ENCODE measurements at places on chromosomes 5 and 9. TPM values are rescaled to one million over a fixed set of nuclear protein-coding genes. Genes with fewer than 3 reads are reported as not detected.

The ENHO gene
- 53.4 TPM for total RNA-seq

The OR13C3 gene
- total RNA-seq, result not detected

The GLRA1 gene
- under 0.01 TPM for total RNA-seq

The RNF224 gene
- total RNA-seq, result not detected

The C9orf50 gene
- not detected for total RNA-seq

The KCTD16 gene
- 17.5 TPM for total RNA-seq

The PAEP gene
- total RNA-seq, result not detected

The RORB gene
- 42.8 TPM for total RNA-seq

The PRRC1 gene
- 48.5 TPM for total RNA-seq

The ZNF346 gene
- total RNA-seq, result 28.5 TPM

The FRRS1L gene
- 66.9 TPM for total RNA-seq

The MZB1 gene
- total RNA-seq, result not detected
